ENCODE measurements at places on chromosomes 11 and 22. TPM values are rescaled to one million over a fixed set of nuclear protein-coding genes. Genes with fewer than 3 reads are reported as not detected.

Gene SEPTIN3
- total RNA-seq = 1.6 TPM

Gene MUC6
- not detected for total RNA-seq

Gene MGAT3
- total RNA-seq = 12.8 TPM

Gene RAB3IL1
- not detected for total RNA-seq

Gene SPON1
- 1.6 TPM for total RNA-seq

Gene ZNF214
- total RNA-seq = not detected

Gene KIF18A
- total RNA-seq = 34.5 TPM

Gene MED17
- total RNA-seq = 42.1 TPM

Gene ZNF70
- 1.9 TPM for total RNA-seq

Gene CCDC73
- total RNA-seq = not detected

Gene TTC17
- total RNA-seq = 72.5 TPM

Gene ACER3
- 12.5 TPM for total RNA-seq

Gene KREMEN1
- total RNA-seq = not detected

Gene MB
- total RNA-seq = not detected

Gene P2RY2
- not detected for total RNA-seq

Gene APOA5
- not detected for total RNA-seq

Gene ASPHD2
- total RNA-seq = 8.5 TPM

Gene VSIG2
- total RNA-seq = 0.22 TPM

Gene KBTBD3
- 8.6 TPM for total RNA-seq

Data from activated CD4-positive, alpha-beta T cell treated with anti-CD3 and anti-CD28 coated beads, Interleukin-2, amount 10 ng/mL, durations not matched to agents 7 days and 5 days (primary cell).